ENCODE measurements at places on chromosomes 3 and 15. TPM values are rescaled to one million over a fixed set of nuclear protein-coding genes. Genes with fewer than 3 reads are reported as not detected.

DNA sequence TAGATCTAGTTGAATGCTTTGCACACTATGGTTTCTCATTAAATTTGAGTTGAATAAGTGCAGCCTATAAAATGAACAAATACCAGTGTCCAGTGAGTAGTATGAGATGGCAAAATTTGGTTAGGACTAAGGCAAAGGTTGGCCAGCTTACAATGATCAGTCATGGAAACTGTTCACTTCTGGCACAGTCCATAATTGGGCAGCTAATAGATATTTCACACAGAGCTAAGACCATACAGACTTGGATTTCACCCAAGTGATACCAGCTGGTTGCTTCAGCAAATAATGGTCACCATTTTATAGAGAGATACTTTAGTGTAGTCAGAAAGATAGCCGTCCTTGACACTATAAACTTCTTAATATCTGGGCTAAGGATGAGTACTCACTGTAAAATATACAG lies 15.7 kb downstream of the GAP43 start:
- no peaks in the 10 kb centered on the region for H3K27me3 ChIP-seq
- no peak overlapping the region for H3K27ac ChIP-seq
- H3K4me1 ChIP-seq, result no peaks in the 10 kb centered on the region
- no peak for DNase-seq
- H3K4me3 ChIP-seq, result no peak overlapping the region
- no peaks in the 10 kb centered on the region for H3K36me3 ChIP-seq

- no peak within 1 kb of the TSS for H3K27ac ChIP-seq
- no peak within 1 kb of the TSS for H3K4me3 ChIP-seq
- DNase-seq, result no peak
- H3K4me1 ChIP-seq, result no peaks in the 10 kb centered on the region
Observed at GRCh38 chr3:38816026-38816425, at the start of gene SCN10A. Gene SCN10A, minus strand, starts transcription at chr3:38816217. Its CDS starts 22,207 bp downstream, at chr3:38794010.

- no peaks in the 10 kb centered on the region for H3K27me3 ChIP-seq
- no peak overlapping the region for H3K27ac ChIP-seq
- H3K4me3 ChIP-seq, result no peak overlapping the region
- DNase-seq, result no peak
- H3K4me1 ChIP-seq, result peaks cover 14% of the 10 kb centered on the region
Observed at GRCh38 chr3:10518506-10519150, 13.2 kb upstream of the ATP2B2 start.

DNA sequence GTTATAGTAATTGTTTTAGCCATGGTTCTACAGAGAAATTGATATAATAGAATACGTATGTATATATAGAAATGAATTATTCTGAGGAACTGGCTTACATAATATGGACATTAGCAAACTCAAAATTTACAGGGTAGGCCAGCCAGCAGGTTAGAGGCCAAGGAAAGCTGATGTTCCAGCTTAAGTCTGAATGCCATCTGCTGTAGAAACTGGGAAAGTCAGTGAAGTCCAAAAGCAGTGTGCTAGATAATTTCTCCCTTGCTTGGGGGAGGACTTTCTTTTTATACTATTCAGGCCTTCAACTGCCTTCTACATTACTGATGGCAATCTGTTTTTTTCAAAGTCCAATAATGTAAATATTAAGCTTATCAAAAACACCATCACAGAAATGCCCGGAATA lies 1174.7 kb downstream of the ZPLD1 start:
- H3K36me3 ChIP-seq, result no peaks in the 10 kb centered on the region

GRCh38 chr3:32411442-32411841 lies 19.8 kb downstream of the CMTM7 start:
- no peaks in the 10 kb centered on the region for H3K36me3 ChIP-seq
- no peak overlapping the region for H3K27ac ChIP-seq
- H3K4me3 ChIP-seq, result no peak overlapping the region

DNA sequence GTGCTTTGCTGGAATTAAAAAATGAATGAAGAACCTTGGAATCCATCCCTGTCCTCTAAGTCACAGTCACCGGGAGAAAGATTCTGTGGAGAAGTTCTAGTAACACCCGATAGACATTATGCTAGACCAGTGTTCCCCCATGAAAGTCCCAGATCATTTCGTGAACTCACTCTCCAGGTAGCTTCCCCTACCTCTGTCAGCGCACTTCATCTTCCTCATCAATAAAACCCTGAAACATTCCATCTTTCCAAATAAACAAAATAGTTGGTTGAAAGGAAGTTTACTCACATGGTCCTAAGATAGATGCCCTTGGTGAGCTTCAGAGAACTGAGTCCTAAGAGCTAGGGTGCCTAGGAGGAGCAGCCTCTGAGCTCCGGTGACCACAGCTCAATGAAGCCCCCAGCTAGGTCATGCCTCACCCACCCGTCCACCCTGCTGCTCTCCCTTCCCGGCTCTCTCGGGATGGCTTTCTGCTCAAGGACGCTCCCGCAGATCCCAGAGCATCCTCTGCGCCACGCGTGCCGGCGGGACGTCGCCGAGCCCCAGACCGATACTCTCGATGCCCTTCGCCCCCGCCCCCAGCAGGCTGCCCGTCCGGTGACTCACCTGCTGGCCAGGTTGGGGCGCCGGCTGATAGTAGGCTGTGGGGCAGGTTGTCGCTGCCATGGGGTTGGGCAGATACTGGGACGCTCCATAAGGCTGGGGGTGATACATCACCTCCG lies 776 bp downstream of the VGLL3 start:
- H3K4me3 ChIP-seq, result peak overlapping the region; percentile 27
- peaks cover 3% of the 10 kb centered on the region for H3K27me3 ChIP-seq
- peak; percentile 34 for DNase-seq
- no peak overlapping the region for H3K27ac ChIP-seq
- H3K36me3 ChIP-seq, result no peaks in the 10 kb centered on the region

- no peak overlapping the region for H3K27ac ChIP-seq
- no peak overlapping the region for H3K4me3 ChIP-seq
- H3K36me3 ChIP-seq, result no peaks in the 10 kb centered on the region
- no peaks in the 10 kb centered on the region for H3K4me1 ChIP-seq
Observed at GRCh38 chr3:17013050-17013449, 128.3 kb downstream of the PLCL2 start.

DNA sequence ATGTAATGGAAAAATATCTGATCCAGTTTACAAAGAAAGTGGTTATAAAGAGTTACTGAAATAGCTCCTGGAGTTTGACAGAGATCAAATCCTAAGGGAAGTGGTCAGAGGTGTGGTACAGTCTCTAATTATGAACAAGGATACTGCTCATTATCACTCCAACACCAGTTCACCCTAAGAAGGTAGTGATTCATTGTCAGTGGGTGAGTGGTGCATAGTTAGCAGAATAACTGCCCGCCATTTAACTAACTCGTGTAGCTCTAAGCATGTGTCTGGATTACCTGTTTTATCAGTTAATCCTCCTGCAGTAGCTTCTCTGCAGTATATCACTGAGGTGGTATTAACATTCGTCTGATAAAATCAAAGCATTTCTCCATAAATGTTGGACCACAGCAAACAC lies 700.1 kb downstream of the NLGN1 start:
- no peak overlapping the region for H3K4me3 ChIP-seq
- H3K27ac ChIP-seq, result no peak overlapping the region
- DNase-seq, result no peak
- H3K4me1 ChIP-seq, result no peaks in the 10 kb centered on the region

GRCh38 chr15:60737217-60737616 lies 258.3 kb upstream of the ICE2 start:
- no peak overlapping the region for H3K4me3 ChIP-seq
- H3K27me3 ChIP-seq, result no peaks in the 10 kb centered on the region
- peaks cover 60% of the 10 kb centered on the region for H3K4me1 ChIP-seq
- no peak overlapping the region for H3K27ac ChIP-seq

DNA sequence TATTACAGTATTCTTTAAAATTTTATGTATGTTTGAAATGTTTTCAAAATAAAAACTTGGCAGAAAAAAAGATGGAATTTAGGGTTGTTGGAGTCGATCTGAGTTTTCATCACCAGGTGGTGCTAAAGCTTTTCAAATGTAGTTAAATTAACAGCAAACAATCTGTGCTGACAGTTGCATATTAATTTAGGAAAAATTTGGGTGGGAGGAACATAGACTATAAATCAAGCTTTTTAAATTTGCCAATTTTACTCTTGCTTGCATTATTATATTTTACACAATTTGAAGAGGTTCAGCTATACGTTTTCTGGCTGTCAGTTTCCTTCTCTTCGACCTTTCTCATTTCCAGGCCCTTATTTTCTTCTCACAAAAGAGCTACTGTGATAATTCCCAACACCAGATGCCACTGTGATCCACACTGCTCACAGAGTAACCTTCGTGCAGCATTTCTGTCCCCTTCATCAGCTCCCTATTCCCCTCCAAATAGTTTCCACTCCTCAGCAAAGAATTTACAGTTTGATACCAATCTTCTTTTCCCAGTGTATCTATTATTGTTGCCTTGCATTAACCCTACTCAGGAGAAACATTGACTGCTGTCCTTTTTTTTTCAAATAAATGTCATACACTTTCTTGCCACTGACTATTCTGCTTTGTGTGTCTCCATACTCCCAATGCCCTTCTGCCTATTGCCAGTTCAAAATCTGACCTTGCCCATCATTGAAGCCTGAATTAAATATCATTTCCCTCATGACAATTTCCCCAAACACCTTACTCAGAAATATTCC lies 53.4 kb upstream of the EIF5A2 start:
- no peak overlapping the region for H3K4me3 ChIP-seq
- H3K27me3 ChIP-seq, result no peaks in the 10 kb centered on the region
- H3K4me1 ChIP-seq, result peaks cover 38% of the 10 kb centered on the region

DNA sequence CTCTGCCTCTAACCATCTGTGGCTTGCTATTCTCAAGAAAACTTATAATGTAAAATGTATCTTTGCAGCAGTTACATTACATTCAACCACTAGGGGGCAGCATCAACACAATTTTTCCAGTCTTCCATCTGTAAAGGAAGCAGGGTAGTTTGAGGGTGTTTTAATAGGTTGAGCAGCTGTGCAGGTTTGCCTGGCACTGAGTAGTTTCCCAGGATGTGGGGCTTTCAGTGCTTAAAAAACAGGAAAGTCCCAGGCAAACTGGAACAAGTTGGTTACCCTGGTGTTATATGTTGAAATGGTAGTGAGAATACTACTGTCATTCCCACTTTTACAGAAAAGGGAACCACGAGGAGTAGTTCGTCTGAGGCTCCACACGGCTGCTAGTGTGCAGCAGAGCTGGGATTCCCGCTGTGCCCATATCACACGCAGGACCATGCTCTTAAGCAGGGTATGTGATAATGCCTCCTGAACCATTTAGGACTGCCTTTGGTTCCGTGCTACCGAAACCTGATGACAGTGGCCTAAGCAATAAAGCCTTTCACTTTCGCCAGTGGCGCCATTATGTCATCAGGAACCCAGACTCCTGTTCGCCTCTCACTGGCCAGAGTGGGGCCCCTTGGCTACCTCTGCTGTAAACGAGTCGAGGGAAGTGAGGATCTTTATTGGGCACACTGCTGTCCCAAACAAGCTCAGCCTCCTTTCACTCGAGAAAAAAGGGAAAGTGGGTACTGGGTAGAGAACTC lies 64.7 kb upstream of the ZBTB38 start:
- no peaks in the 10 kb centered on the region for H3K27me3 ChIP-seq
- H3K27ac ChIP-seq, result no peak overlapping the region
- no peaks in the 10 kb centered on the region for H3K4me1 ChIP-seq

DNA sequence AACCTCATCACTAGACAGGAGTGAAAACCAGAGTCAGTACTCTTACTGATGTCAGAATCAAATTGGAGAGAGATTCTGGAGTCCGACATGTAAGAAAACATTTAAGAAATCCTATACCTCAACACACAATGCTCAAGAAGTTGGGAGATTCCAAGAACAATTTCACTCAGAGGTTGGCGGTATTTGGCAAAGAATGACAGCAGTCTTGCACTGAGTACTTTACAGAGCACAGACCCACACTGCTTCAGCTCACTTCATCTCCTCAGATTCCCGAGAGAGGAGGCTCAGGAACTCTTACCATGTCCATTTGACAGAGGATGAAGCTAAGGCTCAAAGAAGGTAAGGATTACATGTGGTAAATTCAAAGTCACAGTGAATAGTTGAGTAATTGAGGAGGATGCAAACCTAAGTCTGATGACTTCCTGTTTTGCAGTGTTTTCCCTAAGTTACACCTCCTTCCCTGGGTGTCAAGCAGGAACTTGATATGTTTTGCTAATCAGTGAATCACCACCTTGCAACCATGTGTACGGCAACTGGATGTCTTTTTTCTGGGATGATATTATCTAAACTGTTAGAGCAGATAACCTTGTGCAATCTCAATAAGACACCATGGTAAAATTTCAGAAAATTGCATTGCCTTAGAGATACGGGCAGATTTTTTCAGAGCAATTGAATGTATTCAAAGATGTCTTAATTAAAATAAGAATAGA lies 61.3 kb upstream of the MME start:
- no peak for DNase-seq
- H3K36me3 ChIP-seq, result no peaks in the 10 kb centered on the region
- no peaks in the 10 kb centered on the region for H3K4me1 ChIP-seq
- no peak overlapping the region for H3K4me3 ChIP-seq
- H3K27ac ChIP-seq, result no peak overlapping the region

GRCh38 chr3:127822041-127822681 lies at the start of gene MGLL:
Gene MGLL, minus strand, starts transcription at chr3:127822515. Its CDS starts 197 bp downstream, at chr3:127822318.
- no peaks in the 10 kb centered on the region for H3K27me3 ChIP-seq
- DNase-seq, result no peak
- H3K4me3 ChIP-seq, result peak within 1 kb of the TSS; percentile 58
- peaks cover 22% of the 10 kb centered on the region for H3K4me1 ChIP-seq
- H3K27ac ChIP-seq, result peak within 1 kb of the TSS; percentile 71

- no peak overlapping the region for H3K4me3 ChIP-seq
- H3K36me3 ChIP-seq, result no peaks in the 10 kb centered on the region
- no peaks in the 10 kb centered on the region for H3K4me1 ChIP-seq
- no peak overlapping the region for H3K27ac ChIP-seq
- no peaks in the 10 kb centered on the region for H3K27me3 ChIP-seq
- DNase-seq, result no peak
Observed at GRCh38 chr15:87573039-87573438, 683.5 kb downstream of the NTRK3 start.

The AGBL1 gene
- total RNA-seq, result not detected

The DPPA2 gene
- total RNA-seq, result not detected

The SORD gene
- 339 TPM for total RNA-seq

The RTP1 gene
- not detected for total RNA-seq
